ENCODE measurements at places on chromosomes 7 and 10.

DNA sequence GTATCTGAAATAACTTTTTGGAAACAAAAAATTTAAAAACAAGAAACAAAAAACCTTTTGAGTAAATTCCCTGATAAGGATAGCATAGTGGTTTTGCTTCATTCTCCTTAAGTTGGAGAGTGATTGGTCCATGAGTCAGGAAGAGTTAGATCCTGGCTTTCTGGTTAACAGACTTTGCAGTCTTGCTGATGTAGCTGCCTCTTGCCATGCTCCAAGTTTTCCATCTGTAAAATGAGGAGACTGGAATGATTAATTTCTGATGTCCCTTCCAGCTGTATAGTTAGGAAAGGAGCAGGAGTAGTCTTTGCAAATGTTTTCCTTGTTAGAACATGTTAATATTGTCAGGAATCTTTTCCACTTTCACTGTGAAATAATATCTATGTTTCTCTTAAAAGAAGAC is 266.6 kb downstream of the DNAJB9 start:
- DNase-seq = no peak

DNA sequence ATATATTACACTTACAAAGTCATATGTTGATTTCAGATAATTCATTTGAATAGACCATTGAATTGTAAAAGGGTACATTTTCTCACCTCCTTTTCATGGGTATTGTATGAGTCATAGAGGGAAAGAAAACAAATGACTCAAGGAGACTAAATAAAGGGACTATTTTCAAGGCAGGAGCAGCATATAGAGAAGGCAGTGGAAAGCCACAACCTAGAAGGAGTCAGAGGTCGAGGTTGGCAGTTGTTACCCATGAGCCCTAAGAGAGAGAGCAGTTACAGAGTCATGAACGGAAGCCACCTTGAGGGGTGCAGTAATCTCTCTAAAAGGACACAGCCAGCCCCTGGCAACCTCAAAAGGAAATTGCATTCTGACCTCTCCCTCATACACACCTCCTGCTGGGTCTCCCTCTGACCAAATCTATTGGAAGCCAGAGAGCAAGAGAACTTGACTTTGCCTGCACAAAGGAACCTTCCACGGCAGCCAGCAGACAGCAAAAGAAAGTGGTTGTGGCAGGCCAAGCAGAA is 137.9 kb downstream of the GRM8 start:
- no peak for DNase-seq

DNA sequence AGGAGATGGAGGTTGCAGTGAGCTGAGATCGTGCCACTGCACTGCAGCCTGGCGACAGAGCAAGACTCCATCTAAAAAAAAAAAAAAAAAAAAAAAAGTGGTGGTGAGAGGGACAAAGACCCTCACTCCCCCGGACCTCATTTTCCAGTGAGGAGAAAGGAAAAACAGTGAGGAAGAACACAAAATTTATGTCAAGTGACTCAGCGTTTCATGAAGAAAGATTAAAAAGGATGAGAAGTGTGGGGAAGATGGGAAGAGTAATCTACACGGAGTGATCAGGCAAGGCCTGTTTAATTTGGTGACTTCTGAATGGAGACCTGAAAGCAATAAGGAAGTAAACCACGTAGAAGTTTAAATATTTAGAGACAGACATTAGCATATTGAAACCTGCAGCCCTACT is 7.0 kb downstream of the NUDT5 start:
- no peak for DNase-seq

- DNase-seq = no peak
Observed at GRCh38 chr10:99832439-99832838, 50.0 kb downstream of the ABCC2 start.

DNA sequence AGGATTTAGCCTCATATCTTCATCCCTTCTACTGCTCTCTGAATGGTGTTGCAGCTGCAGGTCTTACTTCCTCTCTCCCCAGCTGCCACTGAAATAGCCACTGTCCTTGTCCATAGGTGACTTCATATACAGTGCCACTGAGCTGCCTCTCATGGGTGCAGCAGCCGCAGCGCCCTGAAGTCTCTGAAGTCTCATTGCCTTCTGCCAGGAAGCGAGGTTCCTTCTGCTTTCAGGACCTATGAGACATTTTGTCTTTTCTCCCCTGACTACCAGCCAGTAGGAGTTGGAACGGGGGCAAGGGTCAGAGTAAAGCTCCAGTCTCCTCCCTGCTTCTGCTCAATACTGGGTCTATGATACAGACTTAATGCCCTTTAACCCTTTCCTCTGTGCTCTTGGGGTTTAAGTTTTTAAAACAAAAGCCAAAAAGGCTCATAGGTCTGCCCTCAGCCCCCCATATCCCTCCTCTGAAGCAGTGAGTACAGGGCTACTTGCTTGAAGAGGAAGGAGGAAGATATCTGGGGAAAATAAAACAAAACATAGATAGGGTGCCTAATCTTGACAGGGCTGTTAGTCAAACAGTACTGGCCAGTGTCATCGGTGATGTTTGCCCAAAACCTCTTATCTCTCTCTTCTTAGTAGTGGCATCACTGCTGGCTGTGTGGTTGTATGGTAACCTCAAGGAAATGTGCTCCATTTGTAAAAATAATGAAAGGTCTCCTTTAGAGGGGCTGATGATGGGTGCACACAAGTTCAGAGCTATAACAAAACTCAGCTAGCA is 7.1 kb downstream of the PLCE1 start:
- no peak for DNase-seq

DNA sequence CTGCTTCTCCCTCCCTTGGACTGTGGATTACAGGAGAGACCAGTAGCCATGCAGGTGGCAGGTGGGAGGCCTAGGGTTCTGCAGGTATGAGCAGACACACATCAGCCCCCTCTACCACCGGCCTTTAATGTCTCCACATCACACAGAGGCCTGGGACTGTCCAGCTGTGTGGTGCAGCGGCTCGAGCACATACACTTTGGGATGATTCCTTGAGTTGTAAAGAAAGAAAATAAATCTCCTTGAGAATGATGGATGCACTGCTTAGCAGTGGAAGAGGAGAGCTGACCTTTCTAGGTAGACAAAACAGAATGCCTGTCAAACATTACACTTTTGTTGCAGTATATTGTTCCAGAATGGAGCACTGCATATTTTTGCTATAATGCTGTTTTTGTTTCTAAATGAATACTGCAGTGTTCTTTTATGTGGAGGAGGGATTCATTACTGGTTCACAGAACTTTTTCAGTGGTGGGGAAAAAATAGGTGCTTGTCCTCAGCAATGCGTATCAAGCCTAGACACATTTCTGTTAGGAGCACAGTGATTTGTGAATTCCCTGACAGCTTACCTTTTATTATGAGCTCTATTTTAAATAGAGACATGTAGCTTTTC is 66.0 kb downstream of the PTPRE start:
- DNase-seq = peak; percentile 32

GRCh38 chr10:101725296-101726114 is 30.5 kb upstream of the FBXW4 start:
- DNase-seq = peak; percentile 94

- DNase-seq = no peak
Observed at GRCh38 chr10:124001391-124002148, 91.8 kb downstream of the CHST15 start.

DNA sequence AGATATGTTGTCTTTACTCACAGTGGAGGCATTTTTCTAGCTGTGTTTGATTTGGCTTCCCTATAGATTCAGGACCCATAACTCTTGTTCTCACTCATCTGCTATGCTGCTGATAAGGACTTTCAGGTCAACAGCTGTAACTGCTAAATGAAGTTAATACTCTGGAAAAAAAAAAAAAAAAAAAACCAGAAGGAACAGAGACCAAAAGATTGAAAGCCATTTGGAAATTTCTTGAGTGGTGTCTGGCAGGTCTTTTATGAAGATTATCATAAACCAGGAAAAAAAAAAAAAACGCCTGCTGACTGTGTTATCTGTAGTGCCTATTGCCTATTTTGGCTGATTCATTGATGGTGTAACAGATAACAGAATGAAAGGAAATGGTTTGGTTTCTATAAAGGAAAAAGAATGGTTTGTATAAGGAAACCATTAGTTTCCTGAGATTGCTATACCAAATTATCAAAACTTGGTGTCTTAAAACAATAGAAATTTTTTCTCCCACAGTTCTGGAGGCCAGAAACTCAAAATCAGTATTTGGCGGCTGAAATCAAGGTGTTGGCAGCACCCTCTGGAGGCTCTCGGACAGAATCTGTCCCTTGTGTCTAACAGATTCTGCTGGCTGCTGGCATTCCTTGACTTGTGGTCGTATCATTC is 60.5 kb upstream of the BET1 start:
- no peak for DNase-seq

GRCh38 chr10:86953747-86954680 is 3.4 kb downstream of the MMRN2 start:
- DNase-seq = peak; percentile 29

DNA sequence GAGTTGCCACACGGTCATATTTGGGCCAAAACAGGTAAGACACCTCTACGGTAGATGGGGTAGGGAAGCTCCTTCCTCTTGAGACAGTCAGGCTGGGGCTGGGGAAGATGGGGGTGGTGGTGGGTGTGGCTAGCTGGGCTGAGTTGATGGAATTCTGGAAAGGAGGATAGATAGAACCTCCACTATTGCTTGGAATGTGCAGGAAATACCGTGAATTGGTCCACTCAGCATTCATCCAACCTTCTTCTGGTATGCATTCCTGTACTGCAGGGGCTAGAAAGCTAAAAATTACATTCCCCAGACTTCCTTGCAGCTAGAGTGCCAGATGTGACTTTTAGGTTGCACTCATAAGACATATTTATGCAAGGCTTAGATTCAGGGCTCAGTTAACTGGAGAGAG is 24.8 kb downstream of the TLX1 start:
- DNase-seq = no peak

DNA sequence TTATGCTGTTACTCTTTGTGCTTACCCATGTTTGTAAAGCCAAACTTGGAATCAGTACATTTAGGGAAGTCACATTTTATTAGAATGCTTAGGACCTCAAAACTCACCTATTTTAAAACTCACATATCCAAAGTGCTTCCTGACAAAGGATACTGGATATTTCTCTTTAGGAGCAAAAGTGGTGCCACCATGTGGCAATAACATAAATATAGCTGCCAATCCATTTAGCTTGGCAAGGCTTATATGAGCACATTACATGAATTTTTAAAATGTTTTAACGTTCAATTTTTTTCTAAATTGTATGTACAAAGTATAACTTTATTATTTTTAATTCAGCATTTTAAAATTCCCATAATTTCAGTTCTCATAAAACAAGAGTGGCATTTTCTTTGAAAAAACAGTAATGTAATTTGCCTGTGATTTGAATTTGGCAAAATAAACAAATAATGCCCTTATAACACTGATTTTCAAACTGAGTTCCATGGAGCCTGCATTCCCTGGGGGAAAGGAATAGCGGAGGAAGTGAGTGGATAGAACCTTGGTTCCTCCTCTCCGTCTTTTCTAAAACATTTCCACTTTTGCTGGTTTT is 75.4 kb downstream of the HDAC9 start:
- DNase-seq = no peak

GRCh38 chr7:101633511-101633910 is 4.4 kb upstream of the MYL10 start:
- DNase-seq = no peak

GRCh38 chr7:25208525-25209221 is 19.6 kb downstream of the NPVF start:
- DNase-seq = no peak

- no peak for DNase-seq
Observed at GRCh38 chr10:8502573-8502972, 448.1 kb downstream of the GATA3 start.

DNA sequence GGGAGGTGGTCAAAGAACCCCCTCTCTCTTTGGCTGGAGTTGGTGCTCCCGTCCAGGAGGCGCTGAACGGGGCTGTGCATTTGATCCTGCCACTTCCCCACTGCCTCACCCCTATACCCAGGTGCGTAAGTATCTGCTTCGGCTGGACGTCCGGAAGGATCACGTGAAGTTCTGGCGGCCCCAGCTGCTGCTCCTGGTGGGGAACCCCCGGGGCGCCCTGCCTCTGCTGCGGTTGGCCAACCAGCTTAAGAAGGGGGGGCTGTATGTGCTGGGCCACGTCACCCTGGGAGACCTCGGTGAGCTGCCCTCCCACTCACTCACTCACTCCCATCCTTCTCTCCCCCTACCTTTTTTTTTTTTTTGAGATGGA is 5.6 kb upstream of the TRIP6 start:
- no peak for DNase-seq

DNA sequence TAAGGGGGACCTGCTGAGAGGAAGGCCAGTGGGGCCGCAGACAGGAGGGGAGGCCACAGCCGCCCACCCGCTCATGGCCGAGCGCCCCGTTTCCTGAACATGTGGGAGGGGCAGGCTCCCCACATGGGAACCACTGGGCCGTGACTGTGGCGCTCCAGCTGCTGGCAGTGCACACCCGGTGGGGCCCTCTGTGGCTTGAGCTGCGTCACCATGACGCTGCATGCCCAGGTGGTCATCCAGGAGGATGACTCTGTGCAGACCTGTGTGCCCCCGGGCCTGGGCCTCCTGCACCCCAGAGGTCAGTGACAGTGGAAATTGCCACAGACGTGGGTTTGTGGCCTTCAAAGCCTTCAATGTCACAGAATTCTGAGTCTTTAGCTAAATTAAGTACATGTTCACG is 85.1 kb downstream of the MGMT start:
- DNase-seq = no peak

DNA sequence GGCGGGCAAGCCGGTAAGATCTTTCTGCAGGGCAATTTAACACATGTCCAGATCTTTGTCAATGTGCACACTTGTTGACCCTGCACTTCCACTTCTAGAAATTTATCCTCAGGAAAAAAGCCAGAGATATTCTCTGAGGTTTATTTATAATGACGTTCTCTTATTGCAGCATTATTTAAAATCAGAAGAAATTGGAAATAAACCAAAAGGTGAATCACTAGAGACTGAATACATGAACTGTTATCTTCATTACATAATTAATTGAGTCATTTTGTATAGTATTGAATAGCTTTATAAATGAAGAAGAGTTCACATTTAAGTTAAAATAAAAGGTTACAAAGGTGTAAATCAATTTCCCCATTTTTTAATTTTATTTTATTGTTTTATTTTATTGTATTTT is 16.3 kb upstream of the SAR1A start:
- no peak for DNase-seq

- no peak for DNase-seq
Observed at GRCh38 chr10:6128591-6129251, 39.9 kb downstream of the RBM17 start.

- DNase-seq = no peak
Observed at GRCh38 chr10:121841862-121842261, 86.0 kb downstream of the ATE1 start.

DNA sequence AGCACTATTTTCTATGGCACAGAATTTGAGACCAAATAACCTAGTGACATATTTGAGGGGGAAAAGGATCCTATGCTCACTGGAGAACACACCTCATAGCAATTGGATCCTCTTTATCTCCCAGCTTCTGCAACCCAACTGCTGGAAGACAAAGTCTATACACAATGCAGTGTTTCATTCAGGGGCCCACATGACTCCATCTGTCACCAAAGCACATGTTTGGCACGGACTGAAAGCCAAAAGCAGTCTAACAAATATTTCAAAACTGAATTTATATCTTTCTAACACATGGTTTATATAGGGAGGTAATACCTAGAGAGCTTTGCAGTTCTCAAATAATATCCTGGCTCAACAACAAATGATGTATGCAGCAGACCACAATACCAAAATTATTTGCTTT is 39.2 kb downstream of the ADAM12 start:
- no peak for DNase-seq
